GM19239 (cell line): ENCODE measurements at places on chromosomes 3 and 15.

DNA sequence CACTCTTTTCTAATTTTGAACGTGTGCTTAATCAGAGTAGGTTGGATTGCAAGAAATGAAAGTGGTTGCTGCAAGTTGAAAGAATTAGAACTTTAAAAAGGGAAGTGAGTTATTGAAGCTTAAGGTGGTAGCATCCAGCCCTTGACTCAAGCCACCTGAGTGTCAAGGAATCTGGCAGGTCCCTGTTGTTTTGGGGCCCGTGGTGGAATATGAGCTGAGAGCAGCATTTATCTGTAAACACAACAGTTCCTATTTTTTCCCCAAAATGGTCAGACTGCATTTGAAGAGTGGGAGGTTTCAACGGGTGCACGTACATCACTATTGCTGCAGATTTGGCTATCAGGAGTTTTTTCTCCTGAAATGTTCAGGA, 1.7 kb downstream of the ITPR1 start:
- no peak for DNase-seq

DNA sequence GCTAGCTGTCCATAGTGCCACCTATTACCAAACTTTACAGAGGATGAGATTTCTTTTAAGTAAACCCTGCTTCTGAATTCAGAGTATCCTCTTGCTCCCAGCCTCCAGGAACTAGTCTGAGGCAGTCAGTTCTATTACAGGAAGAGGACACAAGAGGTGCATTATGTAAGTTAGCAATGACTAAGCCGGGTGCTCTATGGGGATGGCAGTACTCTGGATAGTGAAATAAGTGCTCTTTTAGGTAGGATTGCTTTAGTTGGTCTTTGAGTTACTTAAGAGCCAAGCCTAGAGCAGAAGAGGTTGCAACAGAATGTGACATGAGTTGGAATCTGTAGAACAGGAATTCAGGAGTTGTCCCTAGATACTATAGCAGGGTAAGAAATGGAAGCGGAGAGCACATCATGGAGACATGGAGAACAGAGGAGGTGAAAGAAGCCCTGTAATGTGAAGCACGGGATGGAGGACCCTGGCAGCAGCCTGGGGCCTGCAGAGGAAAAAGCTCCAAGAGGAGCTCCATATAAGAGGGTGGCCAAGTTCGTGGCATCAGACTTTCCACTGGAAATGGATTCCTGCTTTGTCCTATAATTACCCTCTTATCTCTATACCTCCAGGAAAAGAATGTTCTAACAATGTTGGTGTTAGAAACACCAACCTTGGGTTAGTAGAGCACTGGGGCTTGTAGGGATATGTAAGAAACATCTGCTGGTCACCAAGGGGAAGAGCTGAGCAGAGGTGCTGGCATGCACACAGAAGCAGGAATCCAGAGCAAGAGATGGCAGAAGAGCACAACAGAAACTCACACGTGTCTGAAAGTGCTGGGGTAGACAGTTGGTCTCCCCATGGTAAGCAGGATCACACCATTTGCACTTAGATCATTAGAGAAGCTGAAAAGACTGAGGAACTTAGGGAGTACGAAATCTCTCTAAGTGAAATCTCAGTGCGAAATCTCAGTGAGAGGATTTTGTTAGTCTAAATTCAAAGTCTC, 851.1 kb downstream of the FHIT start:
- DNase-seq: no peak

GRCh38 chr3:73605861-73606260, 18.9 kb downstream of the PDZRN3 start:
- no peak for DNase-seq

DNA sequence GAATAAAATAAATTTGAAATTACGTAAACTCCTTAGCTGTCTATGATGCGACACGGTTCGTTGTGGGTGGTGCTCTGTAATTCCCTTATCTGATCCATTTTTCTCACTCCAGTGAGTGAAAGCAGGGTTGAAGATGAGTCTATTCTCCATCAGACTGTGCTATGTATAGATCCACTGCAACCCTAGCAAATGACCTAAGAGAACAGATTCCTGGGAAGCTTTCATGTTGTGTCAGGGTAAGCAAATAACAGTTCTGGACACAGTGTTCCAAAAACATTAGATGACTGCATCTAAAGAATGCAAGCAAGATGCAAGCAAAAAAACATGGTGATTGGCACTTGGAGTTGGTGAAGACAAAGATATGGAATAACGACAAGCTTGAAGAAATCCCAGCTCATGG, 239.3 kb downstream of the SLC9A9 start:
- DNase-seq: no peak

GRCh38 chr3:143811602-143812001, 36.7 kb downstream of the SLC9A9 start:
- DNase-seq: no peak

DNA sequence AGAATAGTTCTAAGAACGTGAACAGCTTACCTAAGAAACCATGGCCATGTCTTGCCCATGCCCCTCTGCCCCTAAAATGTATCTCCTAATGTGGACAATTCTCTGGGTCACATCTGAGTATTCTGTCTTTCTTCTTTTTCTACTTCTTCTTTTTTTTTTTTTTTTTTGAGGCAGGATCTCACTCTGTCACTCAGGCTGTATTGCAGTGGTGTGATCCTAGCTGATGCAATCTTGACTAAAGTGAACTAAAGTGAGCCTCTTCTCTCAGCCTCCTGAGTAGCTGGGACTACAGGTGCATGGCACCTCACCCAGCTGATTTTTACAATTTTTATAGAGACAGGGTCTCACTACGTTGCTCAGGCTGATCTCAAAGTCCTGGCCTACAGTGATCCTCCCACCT, 204.8 kb upstream of the ZPLD1 start:
- no peak for DNase-seq

GRCh38 chr3:114743746-114744485, 403.2 kb downstream of the ZBTB20 start:
- no peak for DNase-seq
